ENCODE measurements at places on chromosomes 7 and 10. TPM values are rescaled to one million over a fixed set of nuclear protein-coding genes. Genes with fewer than 3 reads are reported as not detected.

AKR1D1 gene
- total RNA-seq = not detected

CYP26C1 gene
- 2.2 TPM for total RNA-seq

CEP41 gene
- total RNA-seq = 4.4 TPM

DUSP5 gene
- 27.9 TPM for total RNA-seq

ECHDC3 gene
- 73.2 TPM for total RNA-seq

SNCG gene
- 99.9 TPM for total RNA-seq

PLCE1 gene
- total RNA-seq = 16.3 TPM

NRG3 gene
- not detected for total RNA-seq

PIP gene
- not detected for total RNA-seq

CNPY4 gene
- 7.5 TPM for total RNA-seq

TMEM184A gene
- not detected for total RNA-seq

CPED1 gene
- total RNA-seq = 32.1 TPM

ENTPD1 gene
- 12.6 TPM for total RNA-seq

ZWINT gene
- 3.9 TPM for total RNA-seq

PLA2G12B gene
- not detected for total RNA-seq

SSC4D gene
- not detected for total RNA-seq

TET1 gene
- 7.5 TPM for total RNA-seq

DBF4 gene
- 21.6 TPM for total RNA-seq

TFR2 gene
- not detected for total RNA-seq

ASAH2 gene
- total RNA-seq = 1.5 TPM

SYT15 gene
- total RNA-seq = 5.7 TPM

NKX2-3 gene
- total RNA-seq = not detected

MSS51 gene
- total RNA-seq = 3.3 TPM

SEMA3A gene
- 9.3 TPM for total RNA-seq

OSBPL3 gene
- total RNA-seq = 7.3 TPM

ANXA11 gene
- 112 TPM for total RNA-seq

UNCX gene
- not detected for total RNA-seq

ABCB4 gene
- total RNA-seq = 0.42 TPM

FAM241B gene
- total RNA-seq = 0.59 TPM

COA1 gene
- total RNA-seq = 66.0 TPM

Data from tibial nerve (tissue), 4 donors.